ENCODE measurements at places on chromosomes 6 and 20. TPM values are rescaled to one million over a fixed set of nuclear protein-coding genes. Genes with fewer than 3 reads are reported as not detected.

DNA sequence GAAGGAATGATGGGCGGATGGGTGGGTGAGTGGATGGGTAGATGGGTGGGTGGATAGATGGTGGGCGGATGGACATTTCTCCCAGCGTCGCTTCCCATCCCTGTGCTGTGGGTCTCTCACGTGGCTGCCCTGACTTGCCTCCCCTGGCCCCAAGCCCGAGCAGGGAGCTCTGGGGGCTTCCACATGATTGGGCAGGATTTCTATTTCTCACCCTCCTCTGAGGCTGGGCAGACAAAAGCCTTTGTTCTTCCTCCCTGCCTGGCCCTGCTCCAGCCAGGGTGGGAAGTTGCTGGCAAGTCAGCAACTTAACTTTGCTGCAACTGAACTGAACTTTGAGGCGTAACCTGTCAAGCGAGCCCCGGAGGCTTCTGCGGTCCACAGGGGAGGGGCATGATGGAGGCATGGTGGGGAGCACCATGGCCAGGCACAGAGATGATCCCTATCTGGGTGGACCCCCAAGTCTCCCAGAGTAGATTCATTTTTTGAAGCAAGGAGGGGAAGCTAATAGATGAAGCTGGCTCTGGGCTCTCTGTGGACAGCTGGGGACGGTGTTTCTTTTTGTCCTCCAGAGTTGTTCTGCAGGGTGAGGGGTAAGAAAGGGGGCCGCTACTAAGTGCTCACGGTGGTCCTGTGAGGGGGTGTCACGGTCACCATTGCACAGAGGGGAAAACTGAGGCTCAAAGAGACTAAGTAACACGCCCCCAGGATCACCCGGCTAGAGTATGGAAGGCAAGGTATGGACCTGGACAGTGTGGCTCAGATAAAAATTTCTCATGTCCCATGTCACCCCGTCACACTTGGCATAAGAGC is 140.1 kb downstream of the CEBPB start:
- DNase-seq, result no peak

The ME1 gene
- 16.7 TPM for total RNA-seq

DNA sequence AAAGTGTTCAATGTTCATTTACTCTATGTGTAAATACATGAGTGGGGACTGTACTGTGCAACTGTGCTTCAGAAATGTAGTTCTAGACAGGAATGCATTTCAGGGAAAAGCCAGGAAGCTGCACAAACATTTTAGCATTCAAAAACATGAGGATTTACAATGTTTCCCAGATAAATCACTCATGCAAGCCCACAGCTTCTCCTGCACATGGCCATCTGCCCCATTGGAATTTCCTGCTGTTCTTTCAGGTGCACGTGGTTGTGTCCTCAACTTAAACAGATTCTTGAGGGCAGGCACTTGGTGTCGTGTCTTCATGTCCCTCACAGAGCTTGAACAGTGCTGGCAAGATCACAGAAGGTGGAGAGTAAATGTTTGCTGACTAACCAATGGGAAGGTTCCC is 101.5 kb downstream of the UNC5CL start:
- no peak for DNase-seq

DNA sequence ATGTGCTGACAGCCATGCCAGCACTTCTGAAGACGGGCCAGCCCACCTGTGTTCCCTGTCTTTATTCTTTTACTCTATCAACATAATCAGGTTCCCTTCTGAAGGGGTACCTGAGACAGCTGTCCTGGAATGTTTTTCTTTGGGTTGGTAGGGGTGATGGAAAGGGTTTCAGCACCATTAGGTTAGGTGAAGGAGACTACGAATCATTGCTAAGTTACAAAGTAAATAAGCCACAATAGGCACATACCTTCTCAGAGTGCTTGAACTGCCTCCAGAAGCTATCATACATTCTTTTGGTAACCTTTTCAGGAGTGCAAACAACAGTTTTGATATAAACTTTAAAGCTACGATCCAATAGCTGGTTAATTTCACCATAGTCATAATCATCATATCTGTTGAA is 106.3 kb downstream of the SESN1 start:
- DNase-seq, result no peak

GRCh38 chr6:151012321-151013294 is 147.1 kb downstream of the MTHFD1L start:
- DNase-seq, result no peak

The METTL24 gene
- not detected for total RNA-seq

DNA sequence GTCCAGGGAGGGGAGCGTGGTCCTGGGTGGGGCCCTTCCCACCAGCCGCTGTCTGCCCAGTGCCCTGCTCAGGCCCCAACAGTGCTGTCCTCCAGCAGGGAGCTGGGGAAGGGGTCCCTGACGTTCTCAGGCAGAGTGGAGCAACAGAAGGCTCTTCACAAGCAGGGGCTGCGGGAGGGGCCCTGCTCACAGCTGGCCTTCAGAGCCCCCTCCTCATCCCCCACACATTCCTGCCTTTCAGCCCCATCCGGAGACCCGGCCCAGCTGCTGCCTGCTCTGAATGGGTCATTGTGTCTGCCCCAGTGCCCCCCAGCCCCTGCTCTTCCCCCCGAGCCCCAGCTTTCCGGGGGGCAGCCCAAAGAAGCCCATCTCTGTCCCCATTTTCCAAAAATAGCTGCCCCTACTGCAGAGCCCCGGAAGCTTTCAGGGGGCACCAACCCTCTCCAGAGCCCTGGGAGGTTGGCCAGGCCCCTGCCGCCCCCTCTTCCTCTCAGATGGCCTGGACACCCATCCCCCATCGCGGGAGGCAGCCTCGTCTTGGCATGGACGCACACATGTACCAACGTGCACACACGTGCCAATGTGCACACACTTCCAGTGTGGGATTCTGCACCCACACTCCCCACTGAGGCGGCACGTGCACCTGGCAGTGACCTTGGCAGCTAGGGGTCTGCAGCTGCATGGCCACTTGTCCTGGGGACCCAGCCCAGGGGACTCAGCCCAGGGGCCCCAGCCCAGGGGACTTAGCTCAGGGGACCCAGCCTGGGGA is 3.7 kb downstream of the COL20A1 start:
- no peak for DNase-seq

- no peak for DNase-seq
Observed at GRCh38 chr6:36038120-36038876, 10.7 kb downstream of the MAPK14 start.

The TTK gene
- total RNA-seq, result 11.9 TPM

DNA sequence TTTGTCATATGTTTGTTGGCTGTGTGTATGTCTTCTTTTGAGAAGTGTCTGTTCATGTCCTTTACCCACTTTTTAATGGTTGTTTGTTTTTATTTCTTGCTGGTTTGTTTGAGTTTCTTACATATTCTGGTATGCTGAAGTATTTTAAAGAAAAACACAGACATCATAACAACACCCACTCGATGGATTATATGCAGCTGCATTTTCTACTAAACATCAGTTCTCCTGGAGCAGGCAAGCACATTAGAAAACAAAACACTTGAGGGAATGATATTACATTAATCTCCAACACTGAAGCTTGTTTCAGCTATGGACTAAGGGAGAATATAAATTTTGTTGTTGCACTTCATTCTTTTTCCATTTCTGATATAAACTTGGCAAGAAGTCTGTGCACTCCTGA is 42.5 kb upstream of the RFPL4B start:
- no peak for DNase-seq

The ANGPT4 gene
- total RNA-seq, result not detected

DNA sequence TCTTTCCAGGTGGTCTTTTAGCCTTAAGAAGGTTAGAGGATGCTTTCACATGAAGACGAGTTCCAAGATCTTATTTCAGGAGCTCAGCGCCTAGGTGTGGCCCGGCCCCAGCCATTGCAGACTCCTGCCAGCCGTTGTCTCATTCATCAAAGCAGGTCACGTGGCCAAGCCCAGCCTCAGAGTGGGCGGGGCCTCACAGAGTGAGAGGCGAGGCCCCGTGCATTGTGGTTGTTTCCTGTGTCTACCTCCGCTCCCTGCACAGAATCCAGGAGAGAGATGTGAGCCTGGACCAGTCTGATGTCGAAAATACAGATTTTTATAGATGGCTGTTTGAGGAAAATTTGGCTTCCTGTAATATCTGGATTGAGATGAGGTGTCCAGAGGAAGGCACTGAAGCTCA is 49.2 kb upstream of the CST5 start:
- no peak for DNase-seq

DNA sequence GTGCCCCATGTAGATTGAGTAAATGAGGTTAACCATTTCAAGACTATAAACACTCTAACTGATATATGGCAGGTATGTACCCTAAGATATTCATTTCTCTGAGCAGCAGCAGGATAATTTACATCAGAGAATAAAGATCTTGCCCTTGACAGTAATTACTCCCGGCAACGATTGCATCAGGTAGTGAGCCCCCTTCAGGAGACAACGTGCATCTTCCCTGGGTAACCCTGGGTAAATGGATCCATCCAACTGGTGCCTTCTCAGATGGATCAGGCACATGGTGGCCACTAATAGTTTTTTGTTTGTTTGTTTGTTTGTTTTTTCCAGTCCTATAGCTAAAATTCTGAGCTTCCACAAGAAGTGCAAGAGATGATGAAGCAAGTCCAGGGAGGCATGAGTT is 469.4 kb upstream of the SLC35B3 start:
- peak; percentile 21 for DNase-seq

- no peak for DNase-seq
Observed at GRCh38 chr6:142356884-142357225, 55.0 kb downstream of the ADGRG6 start.

Measured in MCF 10A (cell line).